ENCODE measurements at places on chromosomes 7 and 10.

- DNase-seq = no peak
Observed at GRCh38 chr10:103199488-103199887, 6.4 kb upstream of the NT5C2 start.

- no peak for DNase-seq
Observed at GRCh38 chr7:69817121-69817520, 218.8 kb downstream of the AUTS2 start.

DNA sequence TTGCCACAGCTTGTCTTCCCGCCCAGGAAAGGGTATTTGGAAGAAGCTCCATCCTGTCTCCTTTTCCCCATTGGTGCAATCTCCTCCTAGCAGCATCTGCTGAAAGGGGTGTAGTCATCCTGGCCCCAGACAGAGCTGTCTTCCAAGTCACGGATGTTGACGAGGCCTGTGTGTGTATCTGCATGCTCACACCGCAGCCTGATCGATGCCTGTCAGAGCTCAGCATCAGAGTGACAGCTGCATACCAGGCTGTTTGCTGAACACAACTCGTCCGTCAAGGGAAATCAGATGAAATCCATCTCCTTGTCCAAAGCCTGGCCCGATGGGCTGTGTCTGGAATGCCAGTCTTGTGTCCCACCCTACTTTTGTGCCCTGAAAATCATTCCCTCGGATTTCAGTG lies 21.2 kb upstream of the LRRC4 start:
- DNase-seq = no peak

DNA sequence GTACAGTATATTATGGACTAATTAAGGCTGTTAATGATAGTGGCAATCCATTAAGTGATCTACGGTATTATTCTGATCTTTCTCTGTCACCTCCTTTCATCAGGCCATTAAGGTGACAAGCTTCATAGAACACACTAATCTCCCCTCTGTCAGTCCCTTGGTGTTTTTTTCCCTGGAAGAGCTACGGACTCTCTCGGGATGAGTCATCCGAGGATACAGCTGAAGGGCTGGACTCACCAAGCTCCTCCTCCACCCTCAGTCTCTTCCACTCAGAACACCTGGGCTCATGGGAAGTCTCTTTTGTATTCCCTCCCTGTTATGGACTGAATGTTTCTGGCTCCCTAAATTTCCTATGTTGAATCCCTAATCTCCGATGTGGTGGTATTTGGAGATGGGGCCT lies 69.8 kb upstream of the PLXNA4 start:
- no peak for DNase-seq

DNA sequence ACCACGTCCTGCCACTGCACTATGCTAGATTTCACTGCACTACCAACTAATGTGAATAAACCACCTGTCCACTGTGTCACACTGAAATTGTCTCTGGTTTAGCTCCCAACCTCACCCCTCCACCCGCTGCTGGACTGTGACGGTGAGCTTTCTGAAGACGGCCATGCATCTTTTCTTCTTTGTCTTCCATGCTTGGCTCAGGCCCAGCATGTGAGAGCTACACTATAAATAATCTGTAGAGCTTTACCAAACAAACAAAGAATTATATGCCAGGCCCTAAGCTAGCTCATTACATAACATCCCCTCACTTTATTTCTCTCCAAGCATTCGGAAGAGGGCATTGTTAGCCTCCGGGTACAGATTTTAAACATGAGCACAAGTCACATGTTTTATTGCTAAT lies 633.2 kb downstream of the TNS3 start:
- no peak for DNase-seq

GRCh38 chr7:115549910-115550309 lies 480.7 kb downstream of the TFEC start:
- no peak for DNase-seq

- DNase-seq = no peak
Observed at GRCh38 chr10:129605986-129606518, 139.0 kb downstream of the MGMT start.

- DNase-seq = no peak
Observed at GRCh38 chr10:50648089-50648934, 24.6 kb upstream of the SGMS1 start.

DNA sequence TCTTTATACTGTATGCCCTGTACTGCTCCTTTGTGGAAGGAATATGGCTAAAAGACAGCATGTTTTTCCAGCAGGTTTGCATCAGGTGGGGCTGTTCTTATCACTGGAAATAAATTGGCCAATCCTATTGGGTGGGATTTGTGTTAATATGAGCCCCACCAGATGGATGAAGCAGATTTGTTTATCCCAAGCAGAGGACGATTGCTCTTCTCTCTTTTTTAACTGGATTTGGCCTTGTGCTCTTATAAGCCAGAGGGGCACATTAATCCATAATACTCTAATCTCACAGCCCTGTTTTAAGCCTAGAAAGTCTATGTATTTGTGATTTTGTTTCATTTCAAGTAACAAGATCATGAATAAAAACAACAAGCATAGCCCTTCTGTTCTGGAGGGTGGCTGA lies 240.1 kb upstream of the ADARB2 start:
- no peak for DNase-seq

- DNase-seq = no peak
Observed at GRCh38 chr10:114604357-114605130, 53.5 kb downstream of the ABLIM1 start.

GRCh38 chr10:19578571-19578970 lies 237.7 kb upstream of the PLXDC2 start:
- DNase-seq = no peak

GRCh38 chr7:156327474-156327873 lies 313.1 kb upstream of the RNF32 start:
- DNase-seq = no peak

DNA sequence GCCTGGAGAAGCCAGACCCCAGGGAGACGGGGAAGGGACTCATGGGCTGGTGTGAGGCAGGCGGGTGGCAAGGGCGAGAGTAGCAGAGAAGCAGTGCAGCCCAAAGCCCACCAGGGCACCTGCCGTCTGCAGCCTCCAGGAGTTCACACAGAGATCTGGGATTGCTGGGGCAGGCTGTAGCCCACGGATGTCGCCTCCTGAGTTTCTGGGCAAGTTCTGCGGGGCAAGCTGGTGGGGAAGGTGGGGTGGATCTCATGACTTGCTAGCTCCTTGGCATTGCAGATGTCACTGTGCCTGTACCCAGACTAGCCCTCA lies 6.0 kb downstream of the ADCK2 start:
- no peak for DNase-seq

DNA sequence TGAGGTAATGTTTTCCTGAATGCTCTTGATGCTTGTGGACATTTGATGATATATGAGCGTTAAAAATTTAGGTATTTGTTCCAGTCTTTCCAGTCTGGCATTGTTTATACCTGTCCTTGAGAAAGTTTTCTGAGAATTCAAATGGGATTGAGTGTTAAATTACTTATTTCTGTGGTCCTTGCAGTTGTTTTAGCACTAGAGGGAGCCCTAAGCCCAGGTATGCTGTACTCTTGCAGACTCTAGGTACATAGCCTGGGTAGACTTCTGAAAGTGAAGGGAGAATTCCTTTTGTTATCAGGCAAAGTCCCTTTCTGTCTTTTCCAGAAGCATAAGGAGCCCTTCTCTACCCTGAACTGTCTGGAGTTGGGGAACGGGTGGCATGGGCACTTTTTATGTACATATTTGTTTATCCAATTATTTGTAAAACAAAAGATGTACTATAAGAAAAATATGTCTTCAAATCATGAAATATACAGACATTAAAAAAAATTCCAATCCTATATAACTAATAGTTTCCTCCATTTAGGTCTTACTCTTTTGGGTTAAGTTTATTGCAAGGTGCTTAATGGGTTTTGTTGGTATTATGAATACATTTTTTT lies 262.1 kb downstream of the ATRNL1 start:
- no peak for DNase-seq

All from stimulated activated CD4-positive, alpha-beta T cell treated with anti-CD3 and anti-CD28 coated beads, Interleukin-1b, Interleukin-23, amount 100 ng/mL, for 24 hours (primary cell).